Fibroblast of skin of left quadriceps (primary cell): ENCODE measurements at places on chromosomes 6 and 20.

- DNase-seq = peak; percentile 69
These were observed 30.4 kb downstream of the ZC3H12D start for GRCh38 chr6:149454346-149454848.

- no peak for DNase-seq
These were observed 9.2 kb downstream of the SCP2D1 start for GRCh38 chr20:18822832-18823231.

- no peak for DNase-seq
These were observed 39.2 kb downstream of the GNAS start for GRCh38 chr20:58891718-58892140.

- DNase-seq = no peak
These were observed 117.4 kb downstream of the TTLL2 start for GRCh38 chr6:167442245-167442644.

DNA sequence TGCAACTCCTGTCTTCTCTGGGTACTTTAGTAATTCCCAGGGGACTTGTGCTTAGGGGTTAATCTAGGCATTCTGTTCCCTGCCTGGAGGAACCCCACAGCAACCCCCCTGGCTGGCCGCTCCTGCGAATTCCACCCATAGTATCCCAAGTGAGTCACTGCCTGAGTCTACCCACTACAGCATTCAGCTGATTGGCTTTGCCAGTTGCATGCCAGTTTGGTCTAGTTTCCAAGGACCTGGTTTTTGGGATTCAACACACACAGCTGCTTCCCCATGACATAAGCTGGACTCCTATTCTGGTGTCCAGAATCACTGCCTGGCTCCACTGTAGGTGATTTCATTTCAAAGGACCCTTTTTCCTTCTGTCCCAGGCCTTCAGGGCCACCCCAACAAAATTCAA, 40.3 kb downstream of the PLCG1 start:
- peak; percentile 83 for DNase-seq

- DNase-seq = no peak
These were observed 92.6 kb downstream of the SNX5 start for GRCh38 chr20:17875981-17876385.

GRCh38 chr6:168684906-168685305, 243.9 kb downstream of the SMOC2 start:
- no peak for DNase-seq

DNA sequence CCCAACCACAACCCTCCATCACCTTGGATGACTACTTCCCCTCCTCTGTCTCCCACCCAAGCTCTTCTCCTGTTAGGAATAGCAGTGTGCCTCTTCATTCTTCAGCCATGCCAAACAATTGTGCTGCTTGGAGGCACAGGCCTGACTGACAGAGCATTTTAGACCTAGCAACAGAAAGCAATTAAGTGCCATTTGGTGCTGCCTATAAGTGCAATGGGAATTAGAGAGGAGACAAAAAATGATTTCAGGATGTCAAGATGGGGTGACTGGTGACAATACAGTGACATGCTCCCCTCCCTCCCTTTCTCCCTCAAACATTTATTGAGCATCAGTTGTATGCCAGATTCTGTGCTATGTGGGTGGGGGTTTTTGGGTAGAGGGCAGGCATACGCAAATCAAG, 322.6 kb upstream of the MOCS1 start:
- DNase-seq = no peak

- DNase-seq = no peak
These were observed 150.7 kb downstream of the OPN5 start for GRCh38 chr6:47932575-47932974.

GRCh38 chr6:127475135-127475822, 16.1 kb upstream of the KIAA0408 start:
- no peak for DNase-seq
